ENCODE measurements at places on chromosomes 2 and 18. TPM values are rescaled to one million over a fixed set of nuclear protein-coding genes. Genes with fewer than 3 reads are reported as not detected.

Gene CD226
- total RNA-seq = 0.85 TPM

Gene KCNJ3
- total RNA-seq = not detected

Gene PLEKHH2
- total RNA-seq = 5.3 TPM

Gene SYT4
- not detected for total RNA-seq

All from smooth muscle cell of bladder (primary cell).